ENCODE measurements at places on chromosomes 6 and 20. TPM values are rescaled to one million over a fixed set of nuclear protein-coding genes. Genes with fewer than 3 reads are reported as not detected.

The OTOR gene
- not detected for total RNA-seq

GRCh38 chr6:139508576-139508975, 134.1 kb upstream of the CITED2 start:
- no peak for DNase-seq
- H3K27ac ChIP-seq: no peak overlapping the region
- no peaks in the 10 kb centered on the region for H3K4me1 ChIP-seq
- H3K27me3 ChIP-seq: no peaks in the 10 kb centered on the region

- no peak for DNase-seq
- H3K4me1 ChIP-seq: no peaks in the 10 kb centered on the region
- H3K36me3 ChIP-seq: no peaks in the 10 kb centered on the region
Measured at GRCh38 chr6:147166992-147167391, 37.2 kb upstream of the STXBP5 start.

DNA sequence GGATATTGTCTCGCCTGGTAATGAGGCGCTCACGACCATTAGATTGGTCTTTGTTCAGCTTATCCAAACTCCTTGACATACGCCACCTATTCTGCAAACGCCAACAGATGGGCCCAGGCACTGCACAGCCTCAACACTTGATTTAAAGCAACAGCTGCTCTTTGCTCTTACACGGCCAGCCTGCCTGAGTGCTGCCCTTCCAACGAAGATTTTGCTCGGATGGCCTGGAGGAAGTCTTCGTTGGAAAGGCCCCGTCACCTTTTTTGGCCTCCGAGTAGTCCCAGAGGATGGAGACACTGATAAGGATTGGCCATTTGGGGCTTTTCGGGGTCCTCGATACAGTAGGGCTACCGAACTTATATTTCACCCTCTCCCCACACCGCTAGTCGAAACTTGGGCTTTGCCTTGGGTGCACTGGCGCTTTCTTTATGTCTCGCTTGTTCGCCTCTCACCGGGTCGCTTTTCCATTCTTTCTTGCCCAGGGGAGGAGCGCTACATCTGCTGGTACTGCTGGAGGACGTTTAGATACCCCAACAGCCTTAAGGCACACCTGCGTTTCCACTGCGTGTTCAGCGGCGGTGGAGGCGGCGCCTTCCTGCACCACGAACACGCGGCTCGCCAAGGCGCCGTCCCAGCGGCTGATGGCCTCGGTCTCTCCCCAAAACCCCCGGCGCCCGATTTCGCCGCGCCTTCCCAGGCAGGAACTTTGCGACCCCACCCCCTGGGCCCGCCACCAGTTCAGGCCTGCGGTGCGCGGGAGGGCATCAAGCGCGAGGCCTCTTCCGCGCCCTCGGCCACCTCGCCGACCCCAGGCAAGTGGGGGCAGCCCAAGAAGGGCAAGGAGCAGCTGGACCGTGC, 6.1 kb downstream of the PRDM13 start:
- H3K27me3 ChIP-seq: peaks cover 100% of the 10 kb centered on the region
- no peak overlapping the region for H3K27ac ChIP-seq
- DNase-seq: no peak

The CCN6 gene
- total RNA-seq: not detected

GRCh38 chr6:33621711-33622388, 728 bp downstream of the ITPR3 start:
- peak; percentile 60 for DNase-seq
- peaks cover 48% of the 10 kb centered on the region for H3K4me1 ChIP-seq
- peak overlapping the region; percentile 96 for H3K27ac ChIP-seq

The AGER gene
- 2.3 TPM for total RNA-seq

The TTK gene
- 1.2 TPM for total RNA-seq

- no peaks in the 10 kb centered on the region for H3K4me1 ChIP-seq
- H3K36me3 ChIP-seq: no peaks in the 10 kb centered on the region
- DNase-seq: no peak
- H3K27ac ChIP-seq: no peak overlapping the region
Measured at GRCh38 chr6:21073318-21073839, 520.2 kb upstream of the SOX4 start.

The PRR18 gene
- total RNA-seq: not detected

GRCh38 chr6:152450519-152450918, 186.6 kb downstream of the SYNE1 start:
- H3K36me3 ChIP-seq: no peaks in the 10 kb centered on the region
- H3K27ac ChIP-seq: no peak overlapping the region

- no peaks in the 10 kb centered on the region for H3K27me3 ChIP-seq
- no peaks in the 10 kb centered on the region for H3K4me1 ChIP-seq
- H3K36me3 ChIP-seq: no peaks in the 10 kb centered on the region
- H3K27ac ChIP-seq: no peak overlapping the region
- no peak overlapping the region for H3K4me3 ChIP-seq
- no peak for DNase-seq
Measured at GRCh38 chr6:13156381-13156780, 172.0 kb downstream of the TBC1D7 start.

DNA sequence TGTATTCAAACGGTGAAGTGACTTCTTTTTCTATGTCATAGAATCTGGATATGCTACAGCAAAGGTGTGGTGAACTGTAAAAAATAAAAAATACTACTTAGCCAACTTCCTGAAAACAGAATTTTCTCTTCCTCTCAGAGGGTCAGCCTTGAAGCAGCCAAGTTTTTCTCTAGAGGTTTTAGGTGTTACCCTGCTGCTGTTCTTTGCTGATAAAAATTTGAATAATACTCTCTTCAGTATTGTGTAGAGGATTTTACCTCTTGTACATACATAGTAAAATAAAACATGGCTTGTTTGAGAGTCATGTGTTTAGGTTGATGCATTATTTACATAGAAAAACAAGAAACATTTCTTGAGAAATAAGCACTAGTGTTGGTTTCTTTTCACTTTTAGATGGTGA, 458.4 kb downstream of the TBC1D32 start:
- no peaks in the 10 kb centered on the region for H3K27me3 ChIP-seq
- no peak overlapping the region for H3K4me3 ChIP-seq
- H3K27ac ChIP-seq: no peak overlapping the region
- no peaks in the 10 kb centered on the region for H3K4me1 ChIP-seq
- H3K36me3 ChIP-seq: no peaks in the 10 kb centered on the region

The PPP1R3G gene
- total RNA-seq: 0.95 TPM

DNA sequence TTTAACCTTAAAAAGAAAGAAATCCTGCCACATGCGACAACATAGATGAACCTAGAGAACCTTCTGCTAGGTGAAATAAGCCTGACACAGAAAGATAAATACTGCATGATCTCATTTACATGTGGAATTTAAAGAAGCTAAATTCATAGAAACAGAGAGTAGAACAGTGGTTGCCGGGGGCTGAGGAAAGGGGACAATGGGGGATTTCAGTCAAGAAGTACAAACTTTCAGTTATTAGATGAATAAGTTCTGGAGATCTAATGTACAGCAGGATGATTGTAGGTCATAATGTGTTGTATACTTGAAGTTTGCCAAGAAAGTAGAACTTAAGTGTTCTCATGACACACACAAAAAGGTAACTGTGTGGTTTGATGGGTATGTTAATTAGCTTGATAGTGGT, 204.3 kb upstream of the PRSS16 start:
- H3K27ac ChIP-seq: no peak overlapping the region
- no peaks in the 10 kb centered on the region for H3K4me1 ChIP-seq
- peaks cover 30% of the 10 kb centered on the region for H3K27me3 ChIP-seq
- DNase-seq: no peak

GRCh38 chr20:22569353-22569752, 15.0 kb downstream of the FOXA2 start:
- H3K27ac ChIP-seq: no peak overlapping the region
- H3K36me3 ChIP-seq: no peaks in the 10 kb centered on the region
- DNase-seq: no peak
- H3K4me1 ChIP-seq: peaks cover 8% of the 10 kb centered on the region

- H3K27me3 ChIP-seq: no peaks in the 10 kb centered on the region
- no peak overlapping the region for H3K27ac ChIP-seq
- no peak for DNase-seq
- H3K4me1 ChIP-seq: peaks cover 16% of the 10 kb centered on the region
- no peaks in the 10 kb centered on the region for H3K36me3 ChIP-seq
Measured at GRCh38 chr6:154426997-154427396, 70.4 kb upstream of the IPCEF1 start.

The GUCA1A gene
- not detected for total RNA-seq

DNA sequence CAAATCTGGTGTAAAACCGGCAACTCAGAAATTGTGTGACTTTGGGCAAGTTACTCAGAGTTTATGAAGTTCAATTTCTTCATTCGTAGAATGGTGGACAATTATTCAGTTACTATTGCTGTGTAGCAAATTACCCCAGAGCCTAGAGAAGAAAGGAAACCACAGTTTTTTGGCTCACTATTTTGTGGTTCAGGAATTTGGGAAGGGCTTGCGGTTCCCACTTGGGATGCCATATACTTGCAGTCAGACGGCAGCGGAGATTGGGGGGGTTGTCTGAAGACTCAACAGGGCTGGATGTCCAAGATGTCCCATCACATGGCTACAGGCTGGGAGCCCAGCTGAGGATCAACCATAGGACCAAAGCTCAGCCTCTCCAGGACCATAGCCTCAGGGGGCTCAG, 108.1 kb downstream of the PCSK2 start:
- no peaks in the 10 kb centered on the region for H3K27me3 ChIP-seq
- H3K4me3 ChIP-seq: no peak overlapping the region
- no peaks in the 10 kb centered on the region for H3K36me3 ChIP-seq

- no peak for DNase-seq
- H3K36me3 ChIP-seq: no peaks in the 10 kb centered on the region
- no peak overlapping the region for H3K27ac ChIP-seq
- H3K4me3 ChIP-seq: no peak overlapping the region
- H3K27me3 ChIP-seq: no peaks in the 10 kb centered on the region
- no peaks in the 10 kb centered on the region for H3K4me1 ChIP-seq
Measured at GRCh38 chr6:111517965-111518364, 34.9 kb upstream of the REV3L start.

- DNase-seq: no peak
- H3K36me3 ChIP-seq: no peaks in the 10 kb centered on the region
- no peaks in the 10 kb centered on the region for H3K27me3 ChIP-seq
- H3K4me1 ChIP-seq: no peaks in the 10 kb centered on the region
- H3K4me3 ChIP-seq: no peak overlapping the region
- H3K27ac ChIP-seq: no peak overlapping the region
Measured at GRCh38 chr6:22590423-22590822, 21.1 kb downstream of the HDGFL1 start.

DNA sequence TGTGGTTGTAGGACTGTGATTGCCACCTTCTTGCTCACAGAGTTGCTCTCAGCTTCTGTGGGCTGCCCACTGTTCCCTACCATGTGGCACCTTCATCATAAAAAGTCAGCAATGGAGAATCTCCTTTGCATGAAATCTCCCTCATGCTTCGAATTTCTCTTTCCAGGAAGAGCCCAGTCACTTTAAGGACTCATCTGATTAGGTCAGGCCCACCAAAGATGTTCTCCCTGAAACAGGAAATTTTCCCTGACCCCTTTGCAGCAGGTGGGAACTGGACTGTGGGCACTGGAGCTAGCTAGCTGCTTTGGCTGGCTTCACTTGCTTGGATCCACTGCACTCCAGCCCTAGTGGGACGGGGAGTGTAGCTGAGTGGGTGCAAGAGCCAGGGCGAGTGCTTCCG, 47.7 kb upstream of the FAM184A start:
- H3K36me3 ChIP-seq: no peaks in the 10 kb centered on the region
- H3K4me3 ChIP-seq: no peak overlapping the region

The BTNL2 gene
- total RNA-seq: not detected

DNA sequence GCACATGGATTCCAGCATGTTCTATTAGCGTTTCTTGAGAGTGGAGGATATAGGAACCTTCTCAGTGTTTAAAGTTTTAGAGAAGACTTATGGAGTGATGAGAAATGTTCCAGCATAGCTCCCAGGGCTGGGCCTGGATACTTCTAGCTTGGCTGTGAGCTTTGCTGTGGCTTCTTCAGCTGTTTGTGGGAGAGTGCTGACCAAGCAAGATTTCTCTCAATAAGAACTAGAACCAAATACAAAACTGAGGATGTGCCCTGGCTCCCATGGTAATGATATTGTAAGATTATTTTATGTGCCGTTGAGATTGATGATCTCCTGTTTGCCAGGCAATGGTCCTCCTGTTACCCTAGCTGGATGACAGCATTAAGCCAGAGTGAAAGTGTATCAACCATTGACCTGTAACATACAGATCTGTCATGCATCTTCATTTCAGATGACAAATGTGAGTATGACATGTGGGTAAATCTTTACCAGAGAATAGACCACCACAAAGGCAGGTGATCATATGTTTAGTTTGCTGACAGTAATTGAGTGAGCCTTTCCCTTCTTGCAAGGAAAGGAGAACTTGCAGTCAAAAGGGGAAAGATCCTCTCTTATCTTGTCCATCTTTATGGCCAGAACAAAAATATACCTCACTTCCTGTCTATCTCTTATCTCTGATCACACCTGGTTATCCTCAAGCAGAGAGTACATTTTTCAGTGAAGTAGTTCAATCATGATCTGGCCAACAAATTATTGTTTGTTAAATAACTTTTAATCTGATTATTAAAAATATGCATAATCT, 180.1 kb downstream of the SLC24A3 start:
- no peaks in the 10 kb centered on the region for H3K4me1 ChIP-seq
- H3K36me3 ChIP-seq: no peaks in the 10 kb centered on the region
- H3K27ac ChIP-seq: no peak overlapping the region
- DNase-seq: no peak

DNA sequence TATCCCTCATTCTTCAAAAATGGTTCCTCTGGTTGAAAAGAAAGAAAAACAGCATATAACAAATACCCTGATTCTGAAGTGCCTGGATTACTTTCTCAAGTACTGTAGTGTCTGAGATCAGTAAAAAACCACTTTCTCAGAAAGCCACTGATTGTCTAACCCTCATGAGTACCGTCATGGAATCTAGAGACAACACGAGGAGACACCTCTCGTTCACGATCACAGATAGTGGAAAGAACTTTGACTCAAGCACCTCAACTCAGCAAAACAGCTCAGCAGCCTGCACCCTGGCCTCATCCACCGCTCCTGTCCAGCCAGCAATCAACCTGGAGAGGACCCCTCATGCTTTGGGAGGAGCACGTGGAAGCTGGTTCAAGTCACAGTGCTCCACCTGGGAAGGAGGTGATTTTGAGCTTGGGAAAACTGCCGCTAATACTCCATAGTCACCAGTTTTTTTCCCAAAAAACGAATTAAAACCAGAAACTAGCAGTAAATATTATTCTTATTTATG, 1.0 kb downstream of the SCML4 start:
- H3K27ac ChIP-seq: peak overlapping the region; percentile 60
- H3K4me3 ChIP-seq: peak overlapping the region; percentile 15
- H3K27me3 ChIP-seq: peaks cover 17% of the 10 kb centered on the region
- H3K36me3 ChIP-seq: no peaks in the 10 kb centered on the region

DNA sequence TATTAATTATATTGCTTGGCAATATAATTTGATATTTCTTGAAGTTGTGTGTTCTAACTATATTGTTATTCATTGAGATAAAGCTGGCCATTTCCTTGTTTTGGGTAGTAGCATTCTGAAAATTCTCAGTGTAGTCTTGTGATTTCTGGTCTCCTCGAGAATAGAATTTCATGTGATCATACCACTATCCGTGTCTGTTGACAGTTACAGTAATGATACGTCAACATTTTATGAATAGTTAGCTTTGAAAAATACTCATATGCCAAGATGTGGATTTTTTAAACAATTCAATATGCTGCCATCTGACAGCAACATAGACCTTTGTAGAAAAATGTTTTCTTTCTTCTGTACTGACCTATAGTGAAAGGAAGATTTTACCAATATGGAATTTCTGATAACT, 723.7 kb upstream of the SLC35B3 start:
- no peaks in the 10 kb centered on the region for H3K36me3 ChIP-seq
- no peaks in the 10 kb centered on the region for H3K4me1 ChIP-seq
- no peak overlapping the region for H3K27ac ChIP-seq
- no peak overlapping the region for H3K4me3 ChIP-seq
- H3K27me3 ChIP-seq: no peaks in the 10 kb centered on the region
- no peak for DNase-seq
